ENCODE measurements at places on chromosomes 5 and 9.
A peak's percentile ranks its signal among the peaks of the same experiment; 100 is the strongest.

GRCh38 chr5:35771300-35771699 is 85.4 kb upstream of the IL7R start:
- DNase-seq = no peak
- H3K36me3 ChIP-seq = no peaks in the 10 kb centered on the region

DNA sequence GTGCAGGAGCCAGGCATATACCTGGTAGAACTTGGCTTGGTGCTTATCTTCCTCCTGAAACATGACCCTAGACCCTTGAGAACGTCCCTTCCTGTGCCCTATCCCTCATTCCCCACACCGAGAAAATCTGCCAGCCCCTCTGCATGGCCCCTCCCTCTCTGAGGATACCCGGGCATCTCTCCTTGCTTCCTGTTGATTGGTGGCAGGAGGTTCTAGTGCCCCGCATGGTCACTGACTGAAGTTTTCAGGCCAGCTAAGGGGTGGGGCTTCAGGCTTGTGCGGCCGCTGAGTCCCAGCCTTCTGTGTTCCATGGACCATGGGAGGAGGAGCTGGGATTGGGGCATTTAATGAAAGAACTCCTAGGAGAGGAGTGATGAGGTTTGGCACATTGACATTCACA is 22.8 kb downstream of the IGIP start:
- H3K27ac ChIP-seq = no peak overlapping the region
- peaks cover 27% of the 10 kb centered on the region for H3K27me3 ChIP-seq
- H3K36me3 ChIP-seq = no peaks in the 10 kb centered on the region
- H3K4me1 ChIP-seq = peaks cover 17% of the 10 kb centered on the region

DNA sequence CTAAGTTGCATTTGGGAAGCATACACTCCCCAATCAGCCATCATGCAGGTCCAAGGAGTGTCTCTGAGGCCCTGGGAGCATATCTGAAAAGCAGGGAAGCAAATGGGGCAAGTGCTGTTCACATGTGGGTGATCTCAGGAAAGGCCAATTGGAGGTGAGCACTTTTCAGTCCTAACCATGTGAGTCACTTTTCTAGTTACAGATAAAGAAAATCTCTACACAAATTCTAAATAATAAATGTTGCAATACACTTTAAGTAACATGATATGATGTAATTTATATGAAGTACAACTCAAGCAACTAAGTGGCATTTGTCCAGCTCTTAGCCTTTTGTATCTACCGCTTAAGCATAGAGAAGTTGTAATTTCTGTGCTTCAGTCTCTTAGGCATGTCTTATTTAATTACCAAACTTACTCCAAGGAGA is 18.4 kb downstream of the ADAMTS16 start:
- H3K4me1 ChIP-seq = no peaks in the 10 kb centered on the region
- no peak for DNase-seq
- H3K27ac ChIP-seq = no peak overlapping the region
- no peak overlapping the region for H3K4me3 ChIP-seq

- no peaks in the 10 kb centered on the region for H3K36me3 ChIP-seq
- DNase-seq = no peak
- H3K27ac ChIP-seq = no peak overlapping the region
- H3K27me3 ChIP-seq = no peaks in the 10 kb centered on the region
- no peaks in the 10 kb centered on the region for H3K4me1 ChIP-seq
Observed at GRCh38 chr5:138623053-138623452, 47.9 kb upstream of the HSPA9 start.

DNA sequence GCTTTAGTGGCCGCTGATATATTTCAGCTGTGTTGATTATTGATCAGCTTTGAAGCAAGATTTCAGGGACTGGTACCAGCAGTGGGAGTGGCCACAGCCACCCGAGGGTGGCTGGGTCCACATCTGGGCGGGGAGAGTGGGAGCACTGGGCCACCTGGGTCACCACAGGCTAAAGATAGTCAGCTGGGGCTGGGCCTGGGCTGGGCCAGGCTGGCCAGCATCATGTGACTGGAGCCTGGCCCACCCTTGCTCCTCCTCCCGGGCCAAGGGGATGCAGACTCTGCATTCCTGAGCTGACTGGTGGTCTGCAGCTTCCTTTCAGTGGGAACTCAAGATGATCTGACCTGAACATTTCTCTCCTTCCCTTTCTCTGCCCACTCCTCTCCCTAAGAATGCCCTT is 27.1 kb downstream of the LARP1 start:
- H3K27me3 ChIP-seq = no peaks in the 10 kb centered on the region
- peaks cover 71% of the 10 kb centered on the region for H3K4me1 ChIP-seq
- DNase-seq = no peak

- no peak for DNase-seq
- H3K27me3 ChIP-seq = peaks cover 2% of the 10 kb centered on the region
- no peak overlapping the region for H3K4me3 ChIP-seq
- H3K4me1 ChIP-seq = no peaks in the 10 kb centered on the region
- no peak overlapping the region for H3K27ac ChIP-seq
- no peaks in the 10 kb centered on the region for H3K36me3 ChIP-seq
Observed at GRCh38 chr5:74015716-74016115, 389.7 kb downstream of the ARHGEF28 start.

- H3K27ac ChIP-seq = no peak overlapping the region
- DNase-seq = no peak
- H3K4me3 ChIP-seq = no peak overlapping the region
- no peaks in the 10 kb centered on the region for H3K27me3 ChIP-seq
- no peaks in the 10 kb centered on the region for H3K36me3 ChIP-seq
Observed at GRCh38 chr5:43046474-43046873, 6.4 kb upstream of the ANXA2R start.

- H3K27me3 ChIP-seq = no peaks in the 10 kb centered on the region
- no peak overlapping the region for H3K4me3 ChIP-seq
- H3K27ac ChIP-seq = no peak overlapping the region
- no peaks in the 10 kb centered on the region for H3K4me1 ChIP-seq
- H3K36me3 ChIP-seq = no peaks in the 10 kb centered on the region
Observed at GRCh38 chr9:77899679-77900354, 131.8 kb downstream of the GNAQ start.

GRCh38 chr5:9513827-9514226 is 32.0 kb downstream of the SEMA5A start:
- no peaks in the 10 kb centered on the region for H3K27me3 ChIP-seq
- no peak overlapping the region for H3K27ac ChIP-seq
- DNase-seq = no peak
- H3K36me3 ChIP-seq = no peaks in the 10 kb centered on the region
- no peak overlapping the region for H3K4me3 ChIP-seq

DNA sequence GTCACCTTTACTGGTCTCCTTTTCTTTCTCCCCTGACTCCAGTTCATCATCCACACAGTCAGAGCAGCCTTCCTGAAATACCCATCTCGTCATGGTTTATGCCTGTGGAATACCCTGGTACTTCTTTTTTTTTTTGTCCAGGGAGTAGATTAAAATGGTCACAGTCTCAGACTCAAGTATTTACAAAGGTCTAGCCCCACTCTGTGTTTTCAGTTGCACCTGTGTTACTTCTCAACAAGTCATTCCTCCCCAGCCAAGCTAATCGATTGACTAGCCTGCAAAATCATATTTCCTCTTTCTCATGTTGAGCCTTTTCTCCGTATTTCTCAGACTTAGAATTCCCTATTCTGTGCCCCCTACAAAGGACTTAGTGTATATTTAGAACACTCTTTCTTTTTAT is 155.2 kb upstream of the KCNN2 start:
- no peaks in the 10 kb centered on the region for H3K27me3 ChIP-seq
- H3K4me3 ChIP-seq = no peak overlapping the region
- H3K4me1 ChIP-seq = no peaks in the 10 kb centered on the region
- no peak overlapping the region for H3K27ac ChIP-seq

GRCh38 chr9:113616116-113616515 is 152.6 kb downstream of the RGS3 start:
- no peak for DNase-seq
- no peaks in the 10 kb centered on the region for H3K27me3 ChIP-seq
- H3K36me3 ChIP-seq = no peaks in the 10 kb centered on the region
- H3K4me1 ChIP-seq = peaks cover 59% of the 10 kb centered on the region

GRCh38 chr9:1096155-1096964 is 46.2 kb downstream of the DMRT2 start:
- DNase-seq = no peak
- H3K27me3 ChIP-seq = peaks cover 3% of the 10 kb centered on the region
- no peak overlapping the region for H3K27ac ChIP-seq
- H3K36me3 ChIP-seq = no peaks in the 10 kb centered on the region

DNA sequence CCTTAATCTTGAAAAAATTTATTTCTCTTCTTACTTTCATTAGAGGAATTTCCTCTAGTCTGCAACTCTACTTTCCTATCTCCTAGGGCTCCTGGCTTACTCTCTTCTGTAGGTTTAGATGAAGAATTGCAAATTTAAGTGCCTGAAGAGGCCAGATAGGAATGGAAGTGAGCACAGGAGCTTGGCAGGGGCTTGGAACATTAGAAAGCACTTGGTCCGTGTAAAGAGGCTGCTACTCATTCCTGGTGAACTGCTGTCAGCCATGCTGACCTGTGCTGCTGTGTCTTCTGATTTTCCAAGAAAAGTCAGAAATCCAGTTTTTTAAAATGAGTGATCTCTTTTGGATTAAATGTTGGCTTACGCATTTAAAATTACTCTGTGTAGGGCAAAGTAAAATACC is 210.9 kb upstream of the CLINT1 start:
- H3K27me3 ChIP-seq = peaks cover 3% of the 10 kb centered on the region
- no peaks in the 10 kb centered on the region for H3K4me1 ChIP-seq
- H3K36me3 ChIP-seq = no peaks in the 10 kb centered on the region
- no peak for DNase-seq
- no peak overlapping the region for H3K27ac ChIP-seq

GRCh38 chr9:20125727-20126126 is 336.9 kb upstream of the SLC24A2 start:
- no peak for DNase-seq
- H3K36me3 ChIP-seq = no peaks in the 10 kb centered on the region
- H3K4me1 ChIP-seq = no peaks in the 10 kb centered on the region
- H3K4me3 ChIP-seq = no peak overlapping the region

GRCh38 chr5:174176511-174176910 is 131.0 kb downstream of the NSG2 start:
- H3K4me3 ChIP-seq = no peak overlapping the region
- no peak overlapping the region for H3K27ac ChIP-seq
- no peaks in the 10 kb centered on the region for H3K4me1 ChIP-seq
- no peak for DNase-seq
- H3K36me3 ChIP-seq = no peaks in the 10 kb centered on the region
- no peaks in the 10 kb centered on the region for H3K27me3 ChIP-seq

GRCh38 chr9:81633952-81634854 is 55.1 kb downstream of the TLE1 start:
- H3K36me3 ChIP-seq = peaks cover 4% of the 10 kb centered on the region
- no peak for DNase-seq
- H3K4me1 ChIP-seq = peaks cover 22% of the 10 kb centered on the region

GRCh38 chr5:81759632-81760005 is 8.7 kb upstream of the SSBP2 start:
- no peaks in the 10 kb centered on the region for H3K36me3 ChIP-seq
- no peak overlapping the region for H3K27ac ChIP-seq
- H3K4me1 ChIP-seq = peaks cover 6% of the 10 kb centered on the region
- no peaks in the 10 kb centered on the region for H3K27me3 ChIP-seq
- DNase-seq = no peak
- no peak overlapping the region for H3K4me3 ChIP-seq

DNA sequence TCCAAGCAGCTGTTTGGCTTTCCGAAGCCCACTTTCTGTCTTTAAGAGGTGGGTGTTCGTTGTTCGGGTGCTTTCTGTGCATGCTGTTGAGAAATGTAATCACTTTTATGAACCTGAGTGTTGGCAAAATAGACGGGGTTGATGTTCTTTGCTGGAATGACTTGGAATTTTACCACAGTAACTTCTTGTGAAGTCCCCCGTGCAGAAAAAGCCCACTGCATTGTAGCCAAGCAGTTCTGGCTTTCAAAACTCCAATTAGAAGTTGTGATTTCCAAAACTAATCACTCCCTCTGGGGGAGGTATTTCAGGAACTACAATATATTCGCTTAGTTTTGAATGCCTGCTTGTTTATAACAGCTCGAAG is 111.1 kb downstream of the PAM start:
- H3K4me1 ChIP-seq = peaks cover 15% of the 10 kb centered on the region
- H3K4me3 ChIP-seq = peak overlapping the region; percentile 45
- no peak for DNase-seq
- no peaks in the 10 kb centered on the region for H3K36me3 ChIP-seq

DNA sequence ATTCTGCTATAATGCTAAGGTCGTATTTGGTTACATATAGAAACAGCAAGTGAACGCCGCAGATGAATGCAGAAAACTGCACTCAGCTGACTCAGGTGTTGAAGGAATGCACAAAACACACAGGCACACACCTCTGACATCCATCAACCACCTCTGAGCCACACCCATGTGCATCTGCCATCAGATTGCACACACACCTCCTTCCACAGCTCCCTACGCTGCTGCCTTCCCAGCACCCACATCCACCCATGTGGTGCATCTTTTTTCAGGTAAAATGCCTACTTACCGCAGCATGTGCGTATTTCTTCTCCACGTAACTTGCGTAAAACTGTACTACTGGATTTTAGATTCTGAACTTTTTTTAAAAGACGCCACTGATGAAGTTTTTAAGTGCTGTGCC is 7.1 kb downstream of the STK10 start:
- H3K4me3 ChIP-seq = no peak overlapping the region
- peaks cover 31% of the 10 kb centered on the region for H3K36me3 ChIP-seq
- H3K27me3 ChIP-seq = no peaks in the 10 kb centered on the region
- peaks cover 83% of the 10 kb centered on the region for H3K4me1 ChIP-seq
- H3K27ac ChIP-seq = peak overlapping the region; percentile 38

- no peaks in the 10 kb centered on the region for H3K36me3 ChIP-seq
- peaks cover 28% of the 10 kb centered on the region for H3K27me3 ChIP-seq
- no peak overlapping the region for H3K4me3 ChIP-seq
Observed at GRCh38 chr9:70043285-70043684, 363 bp upstream of the MAMDC2 start.

GRCh38 chr9:79970146-79970425 is 398.3 kb downstream of the TLE4 start:
- DNase-seq = no peak
- H3K27ac ChIP-seq = no peak overlapping the region
- H3K4me1 ChIP-seq = no peaks in the 10 kb centered on the region
- no peak overlapping the region for H3K4me3 ChIP-seq
- no peaks in the 10 kb centered on the region for H3K36me3 ChIP-seq

DNA sequence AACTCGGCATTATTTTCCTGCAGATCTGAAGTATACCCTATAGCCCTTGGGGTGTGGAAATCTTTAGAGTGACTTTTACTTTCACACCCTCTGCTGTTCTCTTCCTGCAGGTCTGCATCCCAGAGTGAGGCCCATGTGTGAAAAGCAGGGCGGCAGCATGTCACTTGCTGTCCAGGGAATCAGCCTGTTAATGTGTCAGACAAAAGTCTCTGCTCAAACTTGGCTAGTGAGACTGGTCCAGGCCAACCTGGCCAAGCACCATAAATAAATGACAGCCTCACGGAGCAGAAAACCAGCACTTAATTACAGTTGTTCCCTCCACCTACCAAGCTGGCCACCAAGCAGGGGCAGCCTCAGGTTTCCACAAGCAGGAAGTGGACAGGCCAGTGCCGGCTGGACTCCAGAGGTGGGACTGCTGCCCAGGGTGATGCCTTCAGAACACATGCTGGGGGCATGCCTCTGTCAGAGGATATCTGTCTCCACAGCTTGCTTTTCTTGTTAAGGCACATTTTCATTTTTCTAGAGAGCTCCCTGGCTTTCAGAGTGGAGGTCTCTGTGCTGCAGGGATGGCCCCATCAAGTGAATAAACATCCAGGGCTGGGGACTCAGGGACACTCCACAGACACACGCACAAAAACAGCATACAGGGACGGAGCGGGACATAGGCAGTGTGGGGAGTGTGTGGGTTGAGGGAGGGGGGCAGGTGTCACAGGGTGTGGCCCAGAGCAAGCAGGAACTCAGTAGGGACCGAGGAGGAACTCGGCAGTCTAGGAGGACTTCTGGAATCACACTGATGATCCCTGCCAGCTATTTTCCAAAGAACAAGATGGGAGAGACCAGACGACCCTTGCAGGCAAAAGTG is 243.8 kb upstream of the IRX1 start:
- H3K36me3 ChIP-seq = no peaks in the 10 kb centered on the region
- no peak overlapping the region for H3K27ac ChIP-seq
- DNase-seq = no peak
- no peaks in the 10 kb centered on the region for H3K27me3 ChIP-seq
- H3K4me1 ChIP-seq = no peaks in the 10 kb centered on the region

Measured in B cell (primary cell).